ENCODE measurements at places on chromosomes 6 and 20.
A peak's percentile ranks its signal among the peaks of the same experiment; 100 is the strongest.

DNA sequence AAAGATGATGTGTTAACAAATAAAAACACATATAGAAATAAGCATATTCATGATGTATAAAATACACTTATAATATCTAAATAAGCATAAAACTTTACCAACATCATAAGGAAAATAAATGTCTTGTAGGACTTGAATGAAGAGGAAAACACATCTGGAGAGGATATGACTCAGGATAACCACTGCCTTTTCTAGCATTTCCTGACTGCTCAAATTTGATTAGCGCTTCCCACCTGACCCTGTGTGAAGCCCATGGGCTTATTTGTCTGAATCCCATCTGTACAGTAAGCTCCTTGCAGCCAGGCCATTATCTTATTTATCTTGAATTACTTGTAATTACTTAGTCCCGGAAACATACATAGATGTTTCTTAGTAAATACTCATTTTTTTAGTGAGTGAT, 608.6 kb downstream of the COL12A1 start:
- DNase-seq = no peak

GRCh38 chr20:3045042-3045815, 623 bp upstream of the MRPS26 start:
- DNase-seq = peak; percentile 75

DNA sequence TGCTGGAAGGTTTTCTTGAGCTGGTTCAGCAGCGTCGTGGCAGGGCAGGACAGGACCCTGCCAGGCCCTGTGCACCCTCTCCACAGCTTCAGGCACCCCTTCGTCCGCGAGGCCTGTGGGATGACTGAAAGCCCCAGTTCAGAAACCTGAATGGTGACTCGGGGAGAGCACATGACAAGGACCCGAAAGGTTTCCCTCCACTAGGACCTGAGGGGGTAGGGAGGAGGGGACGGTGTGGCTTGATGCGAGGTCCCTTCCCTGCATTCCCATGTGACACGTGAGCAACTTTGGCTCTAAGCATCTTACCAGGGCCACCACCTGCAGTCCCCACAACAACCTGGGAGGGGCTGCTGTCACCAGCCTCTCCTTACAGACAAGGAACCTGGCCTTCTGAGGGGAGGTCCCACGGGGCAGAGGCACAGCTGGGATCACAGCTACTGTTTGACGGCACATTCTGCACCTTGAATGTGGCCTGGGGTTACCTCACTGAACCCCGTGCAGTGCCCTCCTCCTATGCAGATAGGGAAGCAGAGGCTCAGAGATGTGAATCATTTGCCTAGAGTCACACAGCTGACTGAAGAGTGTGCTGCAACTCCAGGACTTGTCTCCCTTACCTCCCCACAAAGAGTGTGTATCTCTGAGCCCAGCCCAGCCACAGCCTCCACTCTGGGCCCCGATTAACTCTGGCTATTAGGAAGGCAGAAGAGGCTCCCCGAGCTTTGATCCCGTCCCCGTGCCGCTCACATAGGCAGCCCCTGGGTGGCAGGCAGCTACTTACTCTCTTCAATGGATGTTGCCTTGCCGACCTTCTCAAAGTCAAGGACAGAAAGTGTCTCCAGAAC, 84.6 kb downstream of the PTPN1 start:
- peak; percentile 21 for DNase-seq

- no peak for DNase-seq
These were observed 73.0 kb downstream of the EYA2 start for GRCh38 chr20:46967646-46968045.

DNA sequence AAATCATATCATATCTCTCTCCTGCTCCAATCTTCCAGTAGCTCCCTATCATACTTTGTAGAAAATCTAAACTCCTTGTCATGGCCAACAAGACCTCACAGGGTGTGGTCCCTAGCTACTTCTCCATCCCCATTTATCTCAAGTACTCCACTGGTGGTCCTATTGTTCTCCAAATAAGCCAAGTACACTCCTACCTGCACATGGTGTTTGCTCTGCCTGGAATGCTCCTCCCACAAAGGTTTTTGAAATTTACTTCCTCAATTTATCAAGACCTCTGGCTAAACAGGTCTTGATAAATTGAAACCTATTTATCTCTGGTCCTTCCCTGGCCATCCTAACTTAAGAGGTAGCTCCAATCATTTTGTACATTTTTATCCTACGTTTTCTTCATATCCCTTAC, 12.1 kb downstream of the TMX4 start:
- no peak for DNase-seq

- DNase-seq = no peak
These were observed 204.1 kb downstream of the SIM1 start for GRCh38 chr6:100260584-100260983.

DNA sequence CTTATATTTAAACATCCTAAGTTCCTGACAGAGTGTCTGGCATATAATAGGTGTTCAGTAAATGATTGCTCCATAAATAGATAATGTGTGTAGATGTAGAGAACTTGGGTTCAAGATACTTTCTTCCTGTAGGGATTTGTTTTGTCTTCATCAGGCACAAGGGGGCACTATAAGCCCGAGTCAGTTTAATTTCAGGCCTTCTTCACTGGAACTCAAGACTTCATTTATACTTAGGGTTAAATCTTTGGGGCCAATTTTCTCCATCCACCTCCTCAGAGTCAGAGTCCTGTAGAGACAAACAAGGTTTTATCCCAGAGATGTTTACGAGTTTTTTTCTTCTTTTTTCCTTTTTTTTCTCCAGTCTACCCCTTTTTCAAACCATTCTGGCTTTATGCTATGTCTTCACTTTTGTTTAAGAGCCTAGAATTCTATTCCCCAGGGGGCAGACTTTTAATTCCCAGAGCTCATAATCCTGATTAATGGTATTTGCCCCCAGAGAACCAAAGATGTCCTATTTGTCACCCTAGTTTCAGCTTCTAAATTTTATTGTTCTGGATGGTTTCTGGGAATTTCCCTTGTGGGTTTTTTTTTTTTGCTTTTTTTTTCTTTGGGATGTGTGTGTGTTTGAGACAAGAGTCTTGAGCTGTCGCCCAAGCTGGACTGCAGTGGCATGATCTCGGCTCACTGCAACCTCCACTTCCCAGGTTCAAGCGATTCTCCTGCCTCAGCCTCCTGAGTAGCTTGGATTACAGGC, 88.4 kb downstream of the HFE start:
- DNase-seq = peak; percentile 33

GRCh38 chr20:40463171-40463570, 225.9 kb downstream of the MAFB start:
- DNase-seq = no peak

DNA sequence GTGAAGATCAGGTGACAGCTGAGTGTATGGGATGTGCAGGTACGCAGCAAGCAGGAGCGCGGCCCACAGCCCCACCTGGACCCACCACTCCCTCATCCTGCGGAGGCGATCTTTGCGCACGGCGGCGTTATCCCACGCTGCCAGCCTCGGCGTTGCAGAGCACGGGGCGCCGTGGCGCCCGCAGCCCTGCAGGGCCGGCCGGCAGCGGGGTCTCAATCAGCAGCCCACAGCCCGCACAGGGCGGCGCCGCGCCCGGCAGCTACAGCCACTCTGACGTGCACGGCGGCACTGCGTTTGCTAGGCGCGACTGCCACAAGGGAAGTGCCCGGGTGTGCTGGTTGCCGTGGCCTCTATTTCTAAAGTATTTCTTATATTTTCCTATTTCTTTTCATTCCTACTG, 46.9 kb downstream of the LAMA2 start:
- DNase-seq = no peak

DNA sequence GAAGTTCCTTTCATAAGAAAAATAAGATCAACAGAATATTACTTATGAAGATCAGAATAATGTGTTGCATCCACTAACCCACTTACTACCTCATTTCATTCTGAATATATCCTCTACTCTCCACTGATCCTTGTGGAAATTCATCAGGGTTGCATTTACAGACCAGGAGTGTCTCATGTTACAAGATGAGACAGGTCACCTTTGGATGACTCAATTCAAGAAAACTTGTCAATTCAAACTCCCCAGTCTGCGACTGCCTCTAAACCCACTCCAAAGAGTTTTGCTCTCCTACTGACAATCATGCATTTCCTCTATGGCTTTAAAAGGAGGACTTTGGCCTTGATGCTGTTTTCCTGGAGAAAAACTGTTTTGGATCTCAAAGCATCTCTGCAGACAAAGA, 68.4 kb downstream of the ID4 start:
- DNase-seq = no peak
